ENCODE measurements at places on chromosomes 4 and X. TPM values are rescaled to one million over a fixed set of nuclear protein-coding genes. Genes with fewer than 3 reads are reported as not detected.

DNA sequence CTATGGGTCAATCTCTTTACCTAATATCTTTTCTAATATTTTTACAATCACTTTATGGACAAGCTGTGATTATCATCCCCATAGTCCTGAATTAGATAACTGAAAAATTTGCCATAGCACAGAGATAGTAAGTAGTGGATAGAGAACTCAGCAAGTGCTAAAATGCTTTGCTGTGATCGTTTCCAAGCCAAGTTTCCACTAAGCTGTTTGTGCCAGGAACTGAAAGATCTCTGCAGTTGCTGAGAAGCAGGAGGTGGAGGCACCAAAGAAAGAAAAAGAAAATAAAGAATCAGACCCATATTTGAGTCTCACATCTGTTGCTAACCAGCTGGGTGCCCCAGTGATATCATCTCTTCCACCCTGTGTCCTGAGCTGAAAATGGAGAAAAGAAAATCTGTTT is 605.6 kb upstream of the BOD1L1 start:
- no peak for DNase-seq

GRCh38 chr4:80841587-80842281 is 188.8 kb upstream of the BMP3 start:
- DNase-seq: no peak

- no peak for DNase-seq
Measured at GRCh38 chrX:390459-390858, 3.8 kb upstream of the PPP2R3B start.

- DNase-seq: no peak
Measured at GRCh38 chr4:129144755-129145206, 48.8 kb downstream of the C4orf33 start.

DNA sequence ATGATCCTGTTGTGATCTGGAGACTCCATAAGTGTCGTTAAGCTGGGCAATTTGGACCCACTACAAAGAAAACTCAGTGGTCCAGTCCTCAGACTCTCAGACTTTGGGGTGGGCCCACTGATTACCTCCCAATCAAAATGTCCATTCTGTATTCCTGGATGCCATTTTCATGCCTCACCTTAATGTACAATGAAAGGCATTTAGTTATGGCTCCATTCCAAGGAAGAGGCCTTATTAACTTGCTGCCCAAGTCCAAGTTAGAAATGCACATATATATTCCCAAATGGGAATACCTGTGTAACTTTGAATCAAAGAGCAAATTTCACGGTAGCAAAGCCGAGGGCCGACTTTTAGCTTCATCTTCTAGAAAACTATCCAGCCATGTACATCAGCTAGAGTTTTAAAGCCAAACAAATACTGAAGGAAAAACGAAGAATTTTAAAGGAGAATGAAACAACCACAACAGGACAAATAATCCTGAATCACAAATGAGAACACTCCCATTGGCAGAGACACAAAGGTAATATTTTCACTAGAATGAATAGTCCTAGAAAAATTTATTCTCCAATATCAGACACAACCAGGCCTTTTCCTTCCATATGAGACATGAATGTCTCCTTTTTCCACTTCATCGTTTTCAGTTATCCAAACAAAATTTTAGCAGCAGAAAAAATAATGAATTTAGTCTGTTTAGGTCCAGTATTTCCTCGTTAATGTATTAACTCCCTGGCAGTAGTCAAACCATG is 63.7 kb upstream of the HHIP start:
- no peak for DNase-seq

GRCh38 chr4:110046588-110047049 is 133.9 kb downstream of the EGF start:
- no peak for DNase-seq

- DNase-seq: no peak
Measured at GRCh38 chr4:137529432-137529831, 2.9 kb downstream of the PCDH18 start.

DNA sequence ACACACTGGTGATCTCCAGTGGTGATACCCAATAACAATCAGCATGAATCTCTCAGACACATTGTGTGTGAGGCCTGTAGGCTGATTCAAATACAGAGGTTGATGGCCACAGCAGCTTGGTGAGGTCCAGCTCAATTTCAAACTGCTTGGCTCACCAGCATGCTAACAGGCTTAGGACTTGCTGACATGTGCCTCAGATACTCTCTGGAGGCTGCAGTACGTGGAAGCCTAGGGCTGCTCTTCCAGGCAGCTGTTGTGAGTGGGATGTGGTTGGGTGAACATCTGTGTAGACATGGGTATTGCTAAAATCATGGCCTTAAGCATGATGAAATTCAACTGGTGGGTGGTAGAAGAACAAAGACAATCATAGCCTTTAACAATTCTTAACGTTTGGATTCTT is 4.3 kb downstream of the CXCL9 start:
- no peak for DNase-seq

GRCh38 chr4:140117947-140118346 is 36.0 kb downstream of the MAML3 start:
- DNase-seq: no peak

- no peak for DNase-seq
Measured at GRCh38 chr4:54493862-54494261, 163.9 kb upstream of the KIT start.

- no peak for DNase-seq
Measured at GRCh38 chrX:79412166-79412565, 45.0 kb upstream of the ITM2A start.

- no peak for DNase-seq
Measured at GRCh38 chr4:86151196-86151595, 208.7 kb downstream of the MAPK10 start.

DNA sequence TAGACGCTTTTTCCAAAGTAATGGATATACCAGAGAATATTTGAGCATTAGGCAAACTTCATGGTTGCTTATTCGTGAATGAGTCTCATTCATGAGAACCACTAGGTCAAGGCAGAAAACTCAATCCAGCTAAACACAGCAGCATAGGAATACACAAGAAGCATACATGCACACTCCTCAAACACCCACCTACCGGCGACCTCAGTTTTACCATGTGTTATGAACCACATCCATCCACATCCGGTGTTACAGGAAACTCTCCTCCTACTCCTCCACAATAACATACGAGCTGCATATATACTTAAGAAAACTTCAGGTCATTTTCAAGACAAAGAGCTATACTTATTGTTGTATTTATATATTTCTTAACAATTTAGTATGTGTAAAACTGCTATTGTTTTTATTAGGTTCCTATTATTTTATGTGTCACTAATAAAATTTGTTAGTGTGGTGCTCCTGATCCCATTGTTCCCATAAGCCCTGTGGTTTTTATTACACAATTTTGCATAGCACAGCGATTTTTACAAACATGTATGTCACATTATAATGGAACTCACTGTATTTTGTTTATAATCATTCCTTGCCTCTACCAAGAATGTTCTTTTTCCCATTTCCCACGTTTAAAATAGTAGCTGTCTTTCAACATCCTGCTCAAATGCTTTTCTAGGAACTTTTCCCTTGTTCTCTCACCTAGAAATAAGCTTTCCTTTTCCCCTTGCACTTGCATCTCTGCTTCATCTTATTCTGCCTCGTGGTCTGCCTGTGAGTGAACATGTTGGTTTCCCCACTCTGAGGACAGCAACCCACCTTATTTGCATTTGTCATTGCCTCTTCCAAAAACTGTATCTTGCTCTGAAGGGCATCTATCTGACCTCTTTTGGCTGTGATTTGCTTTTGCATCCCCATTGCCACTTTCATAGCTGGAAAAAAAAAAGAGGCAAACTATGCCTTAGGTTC is 48.3 kb downstream of the STBD1 start:
- no peak for DNase-seq

DNA sequence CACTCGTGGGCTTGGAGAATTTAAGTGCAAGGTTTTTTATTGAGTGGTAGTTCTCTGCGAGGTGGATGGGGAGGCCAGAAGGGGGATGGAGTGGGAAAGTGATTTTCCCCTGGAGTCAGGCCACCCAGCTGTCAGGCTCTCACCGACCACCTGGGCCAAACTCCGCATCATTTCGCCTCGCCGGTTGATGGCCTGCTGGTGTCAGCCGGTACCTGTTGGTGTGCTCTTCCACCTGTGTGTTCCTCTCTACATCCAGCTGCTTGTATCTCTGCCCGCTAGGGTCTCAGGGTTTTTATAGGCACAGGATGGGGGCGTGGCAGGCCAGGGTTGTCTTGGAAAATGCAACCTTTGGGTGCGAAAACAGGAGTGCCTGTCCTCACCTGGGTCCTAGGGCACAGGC is 200.9 kb downstream of the DACH2 start:
- no peak for DNase-seq

- DNase-seq: no peak
Measured at GRCh38 chr4:11769434-11769833, 340.7 kb upstream of the HS3ST1 start.

GRCh38 chr4:101393256-101393655 is 45.9 kb upstream of the PPP3CA start:
- DNase-seq: no peak

GRCh38 chrX:72020788-72021187 is 110.1 kb downstream of the NHSL2 start:
- DNase-seq: no peak

DNA sequence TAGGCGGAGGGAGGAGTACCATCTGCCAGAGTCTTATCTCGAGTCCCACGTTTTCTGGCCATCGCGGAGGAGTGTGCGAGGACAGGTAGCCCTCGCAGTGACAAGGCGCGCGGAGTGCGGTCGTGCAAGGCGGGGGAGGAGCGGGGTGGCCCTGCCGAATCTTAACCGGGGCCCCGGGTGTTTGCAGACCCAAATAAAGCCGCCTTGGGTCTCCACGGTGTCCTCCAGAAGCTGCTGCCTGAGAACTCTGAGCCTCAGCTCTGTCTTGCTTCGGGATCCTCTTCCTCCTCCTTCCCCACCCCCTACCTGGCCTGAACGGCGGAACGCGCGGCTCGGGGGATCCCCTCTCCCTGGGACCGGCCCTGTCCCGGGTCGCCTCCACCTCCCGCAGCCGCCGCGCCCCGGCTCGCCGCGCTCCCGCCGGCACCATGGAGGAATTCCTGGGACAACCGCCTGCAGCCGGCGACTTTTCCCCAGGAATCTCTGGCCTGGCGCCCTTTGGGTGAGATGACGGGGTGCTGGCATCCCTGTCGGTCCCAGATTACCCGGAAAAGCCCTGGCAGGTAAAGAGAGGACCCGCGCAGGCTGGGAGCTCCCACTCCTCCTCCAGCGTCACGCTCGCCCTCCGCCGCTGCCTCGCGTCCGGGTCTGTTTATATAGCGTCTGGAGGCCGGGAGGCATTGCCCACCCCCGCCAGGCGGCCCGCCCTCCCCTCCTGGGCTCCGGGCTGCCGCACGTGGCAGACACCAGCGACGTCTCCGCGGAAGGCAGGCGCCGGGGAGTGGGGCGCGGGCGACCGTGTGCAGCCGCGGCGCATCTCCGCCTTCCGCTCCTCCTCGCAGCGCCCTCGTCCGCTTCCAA is at the start of gene GALNTL6:
TSS of gene GALNTL6 (plus strand) at position 740 of the 861 bp plus-strand sequence.
- peak; percentile 75 for DNase-seq

DNA sequence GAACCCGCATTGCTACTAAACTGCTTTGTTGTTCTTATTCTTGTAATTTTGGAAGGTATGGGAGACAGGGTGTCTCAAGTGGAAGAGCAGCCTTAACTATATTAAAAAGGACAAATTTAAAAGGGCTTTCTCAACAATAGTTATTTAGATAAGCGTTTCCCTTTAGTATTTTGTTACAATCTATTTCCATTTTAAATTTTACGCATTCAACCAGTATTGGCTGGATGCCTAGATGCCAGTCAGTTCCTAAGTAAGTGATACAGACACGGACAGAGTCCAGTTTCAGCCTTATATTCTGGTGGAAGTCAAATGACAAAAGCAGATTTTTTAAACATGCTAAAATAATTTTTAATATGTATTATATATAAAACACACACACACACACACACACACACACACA is 28.3 kb downstream of the FAT1 start:
- no peak for DNase-seq

GRCh38 chr4:17489123-17489522 is 22.8 kb downstream of the QDPR start:
- DNase-seq: no peak

GRCh38 chr4:25773358-25773757 is 89.4 kb downstream of the SEL1L3 start:
- DNase-seq: no peak

- no peak for DNase-seq
Measured at GRCh38 chr4:113823291-113823659, 61.7 kb upstream of the CAMK2D start.

DNA sequence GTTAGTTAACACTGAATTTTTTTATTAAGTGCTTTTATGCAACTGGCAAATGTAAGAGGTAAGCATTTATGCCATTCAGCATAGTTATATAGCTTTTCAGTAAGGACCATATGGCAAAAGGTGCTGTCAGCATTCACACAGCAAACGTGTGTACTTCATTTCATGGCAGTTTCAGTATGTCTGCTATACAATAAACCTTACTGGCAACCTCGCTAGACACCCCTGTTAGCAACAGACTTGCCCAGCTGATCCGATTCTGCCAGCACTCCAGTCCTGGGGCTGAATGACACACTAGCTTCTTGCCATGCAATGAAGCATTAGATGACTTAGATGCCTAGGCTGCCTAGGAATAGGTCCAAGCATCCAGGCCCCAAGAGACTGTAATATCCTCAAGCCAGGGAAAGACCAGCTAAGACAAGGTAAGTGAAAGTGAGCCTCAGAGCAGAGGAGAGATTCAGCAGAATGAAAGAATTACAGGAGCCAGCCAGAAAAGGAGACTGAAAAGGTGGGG is 47.3 kb upstream of the DOCK11 start:
- DNase-seq: no peak

DNA sequence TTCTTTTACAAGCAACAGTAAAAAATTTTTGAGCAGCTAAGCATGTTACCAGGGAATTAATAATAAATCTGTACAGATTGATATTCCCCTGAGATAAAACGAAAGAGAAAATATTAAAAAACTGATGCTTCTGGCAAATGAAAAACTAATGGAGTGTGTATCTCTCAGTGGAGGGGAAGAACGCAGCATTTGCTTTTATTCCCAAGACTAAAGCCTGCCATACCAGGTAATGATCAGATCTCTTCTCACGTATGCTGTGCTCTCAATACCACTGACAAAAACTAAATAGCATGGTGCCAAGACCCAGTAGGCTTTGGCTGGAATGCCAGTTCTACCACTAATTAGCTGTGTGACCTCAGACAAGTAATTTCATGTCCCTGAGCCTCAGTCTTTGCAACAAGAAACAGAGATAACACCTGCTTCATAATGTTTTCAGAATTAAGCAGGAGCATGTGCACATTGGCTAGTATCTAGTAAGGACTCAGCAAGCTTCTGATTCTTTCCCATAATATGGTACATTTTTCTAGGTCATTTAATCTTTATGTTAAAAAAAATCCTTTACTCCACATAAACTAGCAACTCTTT is 179.6 kb downstream of the CENPC start:
- no peak for DNase-seq

- no peak for DNase-seq
Measured at GRCh38 chr4:78533854-78534253, 17.7 kb upstream of the ANXA3 start.

JAKMIP1 gene
- total RNA-seq: 0.29 TPM

TKTL2 gene
- total RNA-seq: not detected

UGT2B15 gene
- total RNA-seq: not detected

CXorf65 gene
- not detected for total RNA-seq

ARAP2 gene
- 25.4 TPM for total RNA-seq

ZNF157 gene
- total RNA-seq: 0.20 TPM

NDUFA1 gene
- 81.7 TPM for total RNA-seq

PITX2 gene
- not detected for total RNA-seq

SLIT2 gene
- 66.2 TPM for total RNA-seq

TGIF2LX gene
- total RNA-seq: not detected

All from left lung (tissue), 14 donors.